T-cell (primary cell): ENCODE measurements at places on chromosomes 11 and 22.

DNA sequence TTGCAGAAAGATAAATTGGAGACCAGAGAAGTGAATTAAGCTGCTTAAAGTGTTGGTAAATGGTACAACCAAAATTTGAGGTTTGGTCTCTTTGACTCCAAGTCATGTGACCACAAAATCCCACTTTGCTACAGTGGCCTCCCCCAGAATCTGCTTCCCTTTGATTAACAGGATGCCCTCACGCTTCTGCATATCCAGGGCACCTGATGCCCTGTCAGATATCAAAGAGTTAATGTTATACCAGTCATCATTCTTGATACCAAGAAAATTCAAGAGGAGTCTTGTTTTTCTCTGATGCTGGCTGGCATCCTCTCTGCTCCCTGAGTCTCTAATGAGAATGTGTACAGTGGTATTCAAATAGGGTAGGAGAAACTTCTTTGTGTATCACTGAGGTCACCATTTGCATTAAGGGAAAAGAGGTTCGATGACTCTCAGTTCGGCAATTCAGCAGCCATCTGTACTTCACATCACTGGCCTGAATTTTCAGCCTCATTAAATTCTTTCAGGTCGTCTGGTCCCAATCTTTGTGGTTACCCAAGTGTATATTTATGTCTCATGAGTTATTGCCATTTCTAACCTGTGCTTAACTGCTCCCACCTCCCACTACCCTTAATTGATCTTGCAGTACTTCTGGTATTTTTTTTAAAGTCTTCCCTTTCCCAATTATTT lies 73.9 kb downstream of the BDNF start:
- H3K36me3 ChIP-seq = no peaks in the 10 kb centered on the region
- H3K27ac ChIP-seq = no peak overlapping the region
- H3K4me1 ChIP-seq = no peaks in the 10 kb centered on the region
- no peak overlapping the region for H3K4me3 ChIP-seq
- DNase-seq = no peak
- no peaks in the 10 kb centered on the region for H3K27me3 ChIP-seq

DNA sequence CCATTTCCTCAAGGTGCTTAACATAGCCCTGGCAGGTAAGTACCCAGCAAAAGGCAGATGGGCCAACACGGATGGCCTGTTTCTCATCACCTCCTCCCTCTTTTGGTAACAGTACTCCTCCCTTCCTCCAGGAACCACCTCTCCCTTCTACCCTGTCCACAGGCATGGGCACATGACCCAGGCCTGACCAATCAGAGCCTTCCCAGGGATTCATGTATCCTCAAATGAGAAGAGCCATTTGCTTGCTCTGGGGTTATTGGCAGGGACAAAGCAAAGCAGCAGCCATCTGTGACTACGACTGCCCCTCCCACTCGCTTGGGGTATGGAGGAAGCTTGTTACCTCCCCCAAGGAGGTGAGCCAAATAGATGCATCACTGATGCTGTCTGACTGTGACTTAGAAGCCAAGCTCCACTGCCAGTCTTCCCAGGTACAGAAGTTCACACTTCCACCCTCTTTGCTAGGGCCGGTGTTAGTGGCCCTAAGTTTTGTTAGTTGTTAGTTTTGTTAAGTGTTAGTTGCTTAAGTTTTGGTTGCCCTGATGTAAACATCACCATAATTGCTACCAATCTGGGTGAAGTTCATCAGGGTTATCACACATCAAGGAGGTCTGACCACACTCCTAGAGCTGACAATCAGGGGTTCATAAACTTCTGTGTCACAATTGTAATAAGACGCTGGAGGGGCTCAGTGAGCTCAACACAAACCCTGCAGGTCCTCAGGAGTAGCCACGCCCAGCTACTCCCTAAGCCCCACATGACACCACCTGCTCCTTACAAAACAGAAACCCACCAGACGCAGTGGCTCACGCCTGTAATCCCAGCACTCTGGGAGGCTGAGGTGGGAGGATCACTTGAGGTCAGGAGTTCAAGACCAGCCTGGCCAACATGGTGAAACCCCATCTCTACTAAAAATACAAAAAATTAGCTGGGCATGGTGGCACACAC lies 57.3 kb downstream of the ARFGAP3 start:
- no peak overlapping the region for H3K27ac ChIP-seq
- no peak for DNase-seq
- H3K4me1 ChIP-seq = no peaks in the 10 kb centered on the region
- H3K27me3 ChIP-seq = no peaks in the 10 kb centered on the region
- peaks cover 54% of the 10 kb centered on the region for H3K36me3 ChIP-seq
- H3K4me3 ChIP-seq = no peak overlapping the region

DNA sequence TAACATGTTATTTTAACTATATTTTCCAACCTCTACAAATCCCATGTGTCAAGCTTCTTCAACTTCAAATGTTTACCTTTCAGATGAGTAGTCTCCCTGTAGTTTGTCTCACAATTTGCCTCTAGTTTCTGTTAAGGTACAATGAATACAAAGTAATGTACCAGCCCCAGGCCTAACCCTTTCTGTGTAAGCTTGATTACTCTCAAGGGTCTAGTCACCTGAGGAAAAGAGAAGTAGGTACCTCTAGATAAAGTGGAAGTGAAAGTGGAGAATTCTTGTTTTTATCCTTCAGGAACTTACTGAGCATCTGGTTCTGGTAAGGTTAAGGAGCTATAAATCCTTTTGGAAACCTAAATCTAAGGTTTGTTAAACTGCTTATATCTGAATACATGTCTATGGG lies at the start of gene OR51A7:
Gene OR51A7 (plus strand): TSS at position 300 of the 400 bp plus-strand sequence. CDS start 3,587 bp downstream, outside the sequence.
- no peaks in the 10 kb centered on the region for H3K4me1 ChIP-seq
- no peak for DNase-seq
- no peaks in the 10 kb centered on the region for H3K36me3 ChIP-seq
- no peak within 1 kb of the TSS for H3K27ac ChIP-seq
- no peaks in the 10 kb centered on the region for H3K27me3 ChIP-seq

GRCh38 chr22:37177221-37177620 lies 10.8 kb downstream of the C1QTNF6 start:
- H3K4me3 ChIP-seq = no peak overlapping the region
- H3K27ac ChIP-seq = no peak overlapping the region
- H3K36me3 ChIP-seq = no peaks in the 10 kb centered on the region
- DNase-seq = no peak
- H3K4me1 ChIP-seq = no peaks in the 10 kb centered on the region

DNA sequence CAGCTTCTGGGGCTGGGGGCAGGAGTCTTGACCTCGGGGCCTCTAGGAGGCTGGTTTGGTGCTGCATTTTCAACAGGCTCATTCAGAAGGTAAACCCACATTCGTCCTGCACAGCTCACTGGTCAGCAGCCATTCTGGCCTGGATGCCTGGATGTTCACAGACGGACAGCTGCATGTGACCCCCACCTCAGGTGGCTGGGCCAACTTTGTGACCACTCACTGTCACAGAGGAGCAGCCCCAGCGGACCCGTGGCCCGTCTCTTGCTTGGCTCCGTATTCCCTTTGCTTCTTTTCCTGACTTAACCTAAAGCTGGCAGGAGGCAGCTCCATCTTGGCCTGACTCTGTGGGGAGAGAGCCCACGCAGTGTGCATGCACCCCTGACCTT lies 8.2 kb downstream of the DGCR8 start:
- H3K27me3 ChIP-seq = no peaks in the 10 kb centered on the region
- no peak for DNase-seq
- H3K27ac ChIP-seq = no peak overlapping the region
- peaks cover 95% of the 10 kb centered on the region for H3K4me1 ChIP-seq
- no peak overlapping the region for H3K4me3 ChIP-seq
- peaks cover 70% of the 10 kb centered on the region for H3K36me3 ChIP-seq
